NCI-H526 (cell line): ENCODE measurements at places on chromosomes 5 and 9.

- no peak for DNase-seq
These were observed 1.3 kb upstream of the HSPA4 start for GRCh38 chr5:133050521-133050920.

DNA sequence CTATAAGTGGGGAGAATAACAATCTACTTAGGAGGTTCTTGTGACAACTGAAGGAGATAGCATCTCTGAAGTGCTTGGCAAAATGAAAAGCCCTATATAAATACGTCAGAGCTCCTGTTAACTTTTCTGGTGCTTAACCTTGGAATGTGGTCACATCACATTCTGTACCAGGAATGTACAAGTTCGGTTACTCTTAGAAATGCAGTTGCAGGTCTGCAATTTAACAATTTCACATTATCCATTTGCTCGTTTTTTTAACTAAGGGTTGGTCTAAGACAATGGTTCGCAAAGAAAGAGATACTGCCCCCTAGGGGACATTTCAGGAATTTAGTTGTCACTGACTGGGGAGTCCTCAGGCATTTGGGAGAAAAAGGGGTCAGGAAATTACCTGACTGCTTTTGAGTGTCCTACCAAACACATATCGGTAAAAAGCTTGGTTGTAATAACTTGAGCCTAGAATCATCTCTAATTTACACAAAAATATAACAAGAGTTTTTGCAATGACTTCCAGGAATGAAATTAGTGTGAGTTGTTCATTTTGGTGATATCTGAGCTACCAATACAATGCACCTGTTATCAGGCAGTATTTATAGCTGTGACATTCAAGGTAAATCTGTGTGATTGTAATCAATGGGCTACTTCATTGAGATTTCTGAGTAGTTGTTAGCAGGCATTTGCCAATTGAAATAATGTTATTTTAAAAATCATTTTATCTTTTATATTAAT is 5.4 kb upstream of the HBEGF start:
- peak; percentile 88 for DNase-seq

- no peak for DNase-seq
These were observed 133.0 kb upstream of the ASTN2 start for GRCh38 chr9:117547904-117548303.

DNA sequence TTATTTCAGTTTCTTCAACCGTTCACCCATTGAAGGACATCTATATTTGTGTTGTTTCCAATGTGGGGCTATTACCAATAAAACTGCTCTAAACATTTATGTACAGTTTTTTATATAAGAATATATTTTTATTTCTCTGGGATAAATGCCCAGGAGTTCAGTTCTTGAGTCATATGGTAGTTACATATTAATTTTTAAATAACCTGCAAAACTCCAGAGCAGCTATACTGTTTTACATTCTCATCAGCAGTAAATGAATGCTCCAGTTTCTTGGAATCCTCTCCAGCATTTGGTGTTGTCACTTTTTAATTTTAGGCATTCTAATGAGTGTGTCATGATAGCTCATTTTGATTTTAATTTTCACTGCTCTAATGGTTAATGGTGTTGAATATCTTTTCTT is 36.2 kb downstream of the CDK7 start:
- no peak for DNase-seq

DNA sequence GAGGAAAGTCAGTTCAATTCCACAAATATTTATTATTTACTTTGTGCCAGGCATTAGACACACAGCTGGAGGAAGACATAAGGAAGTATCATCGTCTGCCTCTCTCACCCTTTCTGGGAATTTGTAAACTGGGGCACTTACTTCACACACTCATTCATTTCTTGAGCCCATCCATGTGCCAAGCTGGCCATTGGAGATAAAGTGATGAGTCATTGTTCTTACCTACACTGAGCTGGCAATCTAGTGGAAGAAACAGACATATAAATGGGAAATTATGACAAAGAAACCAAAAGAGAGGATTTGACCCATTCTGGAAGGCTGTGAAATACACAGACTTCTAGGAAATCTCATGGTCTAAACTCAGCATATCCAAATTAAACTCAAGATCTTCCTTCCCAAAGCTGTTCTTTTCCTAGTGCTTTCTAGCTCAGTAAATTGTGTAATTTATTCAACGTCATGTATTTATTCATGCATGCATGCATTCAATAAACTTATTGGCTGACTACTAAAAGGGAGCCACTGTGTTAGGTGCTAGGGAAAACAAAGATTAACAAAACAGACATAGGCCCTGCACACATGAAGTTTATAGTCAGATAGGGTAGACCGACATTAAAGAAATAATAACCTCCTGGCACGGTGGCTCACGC is 65.3 kb downstream of the SH3RF2 start:
- DNase-seq: no peak
